Fibroblast of skin of right quadriceps (primary cell): ENCODE measurements at places on chromosomes 1 and 21.

DNA sequence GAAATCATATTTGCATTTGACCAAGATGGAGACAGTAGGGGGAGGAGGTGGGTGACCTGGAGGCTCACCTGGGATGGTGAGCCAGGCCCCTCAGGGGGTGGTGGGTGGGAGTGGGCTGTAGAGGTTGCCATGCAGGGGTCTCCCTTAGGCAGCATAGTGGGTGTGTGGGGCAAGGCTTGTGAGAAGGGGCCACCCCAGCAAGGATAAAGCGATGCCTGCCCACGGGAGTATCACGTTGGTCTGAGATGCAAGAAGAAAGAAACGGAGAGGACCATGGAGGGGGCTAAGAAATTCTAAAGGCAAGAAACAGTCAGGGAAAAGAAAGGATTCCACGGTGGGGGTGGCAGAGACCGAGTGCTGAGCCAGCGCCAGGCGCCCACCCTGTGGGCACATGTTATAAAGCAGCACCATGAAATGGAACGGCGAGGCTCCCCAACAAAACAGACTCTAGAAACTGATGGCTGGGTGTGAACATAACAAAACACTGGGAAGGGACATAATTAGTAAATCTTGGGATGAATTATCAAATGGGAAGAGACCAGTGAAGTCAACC lies 11.7 kb upstream of the C2CD2 start:
- DNase-seq: no peak

GRCh38 chr1:8364528-8365442 lies 46.9 kb downstream of the SLC45A1 start:
- no peak for DNase-seq

GRCh38 chr1:244601336-244601735 lies 51.6 kb upstream of the DESI2 start:
- no peak for DNase-seq

- no peak for DNase-seq
Observed at GRCh38 chr1:171075041-171075440, 15.7 kb upstream of the FMO3 start.

DNA sequence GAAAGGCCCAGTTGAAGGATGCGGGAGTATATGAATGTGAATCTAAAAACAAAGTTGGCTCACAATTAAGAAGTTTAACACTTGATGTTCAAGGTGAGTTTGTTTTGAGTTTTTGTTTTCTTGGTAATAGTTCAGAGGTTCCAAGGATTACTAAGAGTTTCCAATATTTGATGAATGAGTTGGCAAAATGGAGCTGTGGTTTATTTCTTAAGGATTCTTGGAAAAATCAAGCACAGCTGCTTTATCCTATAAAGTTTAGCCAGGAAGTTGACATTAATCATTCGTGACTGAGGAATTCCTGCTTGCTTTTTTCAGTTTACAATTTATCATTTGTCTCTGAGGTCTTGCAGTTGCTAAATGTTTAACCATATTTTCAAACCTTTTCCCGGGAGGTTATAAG lies 15.1 kb downstream of the VCAM1 start:
- peak; percentile 95 for DNase-seq

- peak; percentile 9 for DNase-seq
Observed at GRCh38 chr21:32233055-32233546, 45.7 kb downstream of the MIS18A start.

- no peak for DNase-seq
Observed at GRCh38 chr1:205668951-205669340, 11.4 kb downstream of the SLC45A3 start.

GRCh38 chr1:199855580-199855979 lies 171.9 kb upstream of the NR5A2 start:
- DNase-seq: peak; percentile 87

- DNase-seq: no peak
Observed at GRCh38 chr21:34078915-34079314, 5.5 kb downstream of the MRPS6 start.

- DNase-seq: no peak
Observed at GRCh38 chr1:116906812-116907211, 2.9 kb upstream of the PTGFRN start.

- DNase-seq: peak; percentile 15
Observed at GRCh38 chr1:241475671-241476070, 43.9 kb downstream of the FH start.
